AML-193 (cell line): ENCODE measurements at places on chromosomes 5 and 9.

GRCh38 chr5:32990593-32991420 lies 279.7 kb downstream of the NPR3 start:
- no peak for DNase-seq

DNA sequence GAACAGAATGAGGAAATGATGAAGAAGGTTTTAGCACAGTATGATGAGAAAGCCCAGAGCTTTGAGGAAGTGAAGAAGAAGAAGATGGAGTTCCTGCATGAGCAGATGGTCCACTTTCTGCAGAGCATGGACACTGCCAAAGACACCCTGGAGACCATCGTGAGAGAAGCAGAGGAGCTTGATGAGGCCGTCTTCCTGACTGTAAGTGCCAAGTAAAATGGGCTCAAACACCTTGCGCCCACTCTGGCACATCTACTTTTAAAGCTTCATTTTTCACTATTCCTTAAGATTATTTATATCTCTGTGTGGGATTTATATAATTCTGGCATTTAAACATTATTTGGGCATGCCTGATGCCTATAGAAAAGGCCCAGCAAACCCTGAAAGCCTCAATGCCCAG lies 55.6 kb downstream of the CMYA5 start:
- no peak for DNase-seq

- no peak for DNase-seq
Measured at GRCh38 chr5:58999804-59000203, 416.9 kb downstream of the RAB3C start.

GRCh38 chr9:98318834-98319478 lies 63.5 kb upstream of the TBC1D2 start:
- DNase-seq, result no peak

GRCh38 chr5:65822710-65823109 lies 100.7 kb downstream of the NLN start:
- no peak for DNase-seq

DNA sequence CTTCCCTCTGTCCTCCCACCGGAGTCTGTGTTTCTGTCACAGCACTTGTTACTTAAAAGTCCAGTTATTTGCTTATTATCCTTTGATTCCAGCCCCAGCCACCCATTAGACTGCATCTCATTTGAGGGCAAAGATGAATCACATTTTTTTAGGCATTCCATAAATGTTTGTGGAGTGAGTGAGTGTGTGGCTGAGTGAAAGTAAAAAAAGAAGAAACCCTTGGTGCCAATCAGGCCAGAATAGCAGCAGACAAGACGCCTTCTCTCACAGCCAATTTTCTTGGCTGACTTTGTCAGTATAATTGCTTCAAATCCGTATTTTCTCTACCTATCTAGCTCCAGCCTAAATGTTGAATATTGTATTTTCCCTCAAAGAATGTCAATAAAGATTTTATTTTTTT lies 613.0 kb upstream of the WWC1 start:
- DNase-seq, result no peak

- no peak for DNase-seq
Measured at GRCh38 chr5:98301547-98301946, 471.9 kb upstream of the RGMB start.

DNA sequence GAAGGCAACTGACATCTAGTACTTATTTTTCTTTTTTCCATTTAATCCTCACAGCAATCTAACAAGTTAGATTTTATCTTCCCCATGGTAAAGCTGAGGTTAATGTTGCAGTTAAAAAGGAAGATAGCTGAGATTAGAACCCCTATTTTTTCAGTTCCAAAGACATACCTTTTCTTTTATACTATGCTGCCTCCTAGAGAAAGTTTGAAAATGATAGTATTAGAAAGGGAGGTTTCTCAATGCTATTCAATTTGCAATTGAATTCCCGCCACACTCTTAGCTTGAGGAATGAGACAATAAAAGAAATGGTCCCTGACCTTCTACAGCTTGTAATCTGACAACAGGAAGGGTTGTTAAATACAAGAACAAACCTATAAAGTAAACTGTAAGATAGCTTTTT lies 195.9 kb upstream of the TRIM32 start:
- no peak for DNase-seq

DNA sequence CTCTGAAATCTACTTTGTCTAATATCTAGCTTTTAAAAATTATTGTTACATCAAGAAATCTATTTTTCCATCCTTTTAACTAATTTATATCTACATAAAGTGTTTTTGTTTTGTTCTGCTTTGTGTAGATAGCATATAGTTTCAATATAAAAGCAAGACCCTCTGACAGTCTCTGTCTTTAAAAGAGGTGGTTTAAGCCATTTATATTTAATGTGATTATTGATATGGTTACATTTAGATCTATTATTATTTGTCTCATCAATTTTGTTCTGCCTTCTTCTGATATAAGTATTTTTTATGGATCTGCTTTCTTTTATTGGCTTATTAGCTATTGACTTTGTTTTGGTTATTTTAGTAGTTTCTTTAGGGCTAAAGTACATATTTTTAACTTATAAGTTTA lies 16.0 kb downstream of the HMGXB3 start:
- DNase-seq, result no peak
